ENCODE measurements at places on chromosomes 7 and 10. TPM values are rescaled to one million over a fixed set of nuclear protein-coding genes. Genes with fewer than 3 reads are reported as not detected.

TFEC gene
- total RNA-seq = 19.0 TPM

ZNF679 gene
- total RNA-seq = not detected

GPR26 gene
- not detected for total RNA-seq

DKK1 gene
- total RNA-seq = 2.0 TPM

TWIST1 gene
- total RNA-seq = 60.0 TPM

A1CF gene
- not detected for total RNA-seq

DENND2A gene
- total RNA-seq = 6.9 TPM

ANKRD61 gene
- total RNA-seq = 0.33 TPM

CDK14 gene
- total RNA-seq = 29.8 TPM

ANXA8L1 gene
- 6.6 TPM for total RNA-seq

PITX3 gene
- not detected for total RNA-seq

OR6V1 gene
- total RNA-seq = not detected

RAMP3 gene
- 103 TPM for total RNA-seq

SDK1 gene
- 18.2 TPM for total RNA-seq

C10orf53 gene
- not detected for total RNA-seq

OR6B1 gene
- not detected for total RNA-seq

HOXA9 gene
- 7.5 TPM for total RNA-seq

UTF1 gene
- not detected for total RNA-seq

TACC2 gene
- total RNA-seq = 30.5 TPM

LIPK gene
- not detected for total RNA-seq

ADGRA1 gene
- not detected for total RNA-seq

SPDYE9 gene
- not detected for total RNA-seq

IFIT2 gene
- total RNA-seq = 2.6 TPM

FBXL13 gene
- 3.3 TPM for total RNA-seq

NODAL gene
- not detected for total RNA-seq

PAPOLB gene
- 0.33 TPM for total RNA-seq

GJD4 gene
- not detected for total RNA-seq

EBF3 gene
- 28.0 TPM for total RNA-seq

COL26A1 gene
- total RNA-seq = not detected

EMX2 gene
- 0.98 TPM for total RNA-seq

ZNF425 gene
- 4.7 TPM for total RNA-seq

DPY19L1 gene
- total RNA-seq = 17.4 TPM

ICA1 gene
- total RNA-seq = 45.7 TPM

ITGB8 gene
- 1.6 TPM for total RNA-seq

PILRA gene
- total RNA-seq = 9.9 TPM

HOXA5 gene
- 11.5 TPM for total RNA-seq

TAC1 gene
- total RNA-seq = 5.9 TPM

AOC1 gene
- total RNA-seq = not detected

SLC16A9 gene
- 0.32 TPM for total RNA-seq

SFTPD gene
- total RNA-seq = 2.2 TPM

BMPR1A gene
- total RNA-seq = 87.2 TPM

MYL10 gene
- not detected for total RNA-seq

TEX36 gene
- total RNA-seq = not detected

MSMB gene
- not detected for total RNA-seq

HSPA12A gene
- 23.6 TPM for total RNA-seq

IGFBP3 gene
- total RNA-seq = 163 TPM
